ENCODE measurements at places on chromosomes 11 and 22.

GRCh38 chr11:36360318-36360717 lies 64.2 kb downstream of the PRR5L start:
- no peak for DNase-seq

- no peak for DNase-seq
Observed at GRCh38 chr11:130527636-130528297, 79.3 kb downstream of the ADAMTS15 start.

GRCh38 chr22:19703869-19704268 lies 10.4 kb upstream of the SEPTIN5 start:
- DNase-seq = no peak

- no peak for DNase-seq
Observed at GRCh38 chr11:92763336-92763735, 206.1 kb upstream of the MTNR1B start.

DNA sequence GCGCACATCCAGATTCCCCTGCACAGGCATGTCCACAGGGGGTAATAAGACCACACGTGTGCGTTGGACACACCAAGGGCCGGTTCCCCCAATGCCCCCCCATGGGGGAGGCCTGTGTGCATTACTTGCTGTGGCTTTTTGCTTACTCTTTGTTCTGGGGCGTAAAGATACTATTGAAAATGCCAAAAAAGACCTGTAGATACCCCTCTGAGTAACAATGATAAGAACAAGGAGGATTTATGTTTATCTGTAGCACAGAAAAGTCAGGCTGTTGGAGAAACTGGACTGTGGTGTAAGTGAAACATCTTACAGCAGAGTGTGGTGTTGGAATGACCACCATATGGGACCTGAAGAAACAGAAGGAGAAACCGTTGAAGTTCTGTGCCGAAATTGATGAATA lies 103.2 kb downstream of the TBC1D22A start:
- no peak for DNase-seq

DNA sequence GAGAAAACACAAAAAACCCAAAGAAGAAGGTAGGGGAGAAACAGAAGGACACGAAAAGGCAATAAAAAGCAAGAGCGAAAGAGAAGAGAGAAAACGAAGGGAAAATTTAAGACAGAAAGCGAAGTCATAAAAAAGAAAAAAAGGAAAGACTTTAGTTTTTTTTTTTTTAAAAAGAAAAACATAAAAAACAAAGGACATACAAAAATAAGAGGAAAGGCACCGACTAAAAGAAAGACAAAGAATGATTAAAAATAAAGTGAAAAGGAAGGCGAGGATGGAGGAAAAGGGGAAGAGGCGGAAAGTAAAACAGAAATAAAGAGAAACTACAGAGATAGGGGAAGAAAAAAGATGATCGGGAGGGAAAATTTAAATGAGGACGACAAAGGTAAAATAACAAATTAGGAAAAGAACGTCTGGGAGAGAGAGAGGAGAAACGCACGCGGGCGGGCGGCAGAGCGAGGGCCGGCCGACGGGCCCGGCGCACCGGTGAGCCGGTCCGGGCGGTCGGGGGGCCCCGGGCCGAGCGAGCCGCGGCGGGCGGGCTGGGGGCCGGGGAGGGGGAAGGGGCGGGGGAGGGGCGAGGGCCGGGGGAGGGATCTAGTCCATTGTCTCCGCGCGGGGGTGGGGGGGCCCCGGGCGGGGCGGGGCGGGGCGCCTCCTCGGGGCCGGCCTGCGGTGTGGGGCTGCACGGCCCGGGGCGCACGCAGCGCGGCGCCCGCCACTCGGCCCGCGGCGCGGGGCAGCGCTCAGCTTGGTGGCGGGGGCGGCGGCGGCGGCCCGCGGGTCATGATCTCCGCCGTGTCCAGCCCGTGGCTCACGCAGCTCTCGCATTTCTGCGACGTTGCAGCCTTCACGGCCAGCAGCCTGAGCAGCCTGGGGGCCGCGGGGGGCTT lies at the start of gene TBX1:
TSS of gene TBX1 (plus strand) at position 721 of the 893 bp plus-strand sequence. CDS start at position 787, 66 bp downstream.
- no peak for DNase-seq

DNA sequence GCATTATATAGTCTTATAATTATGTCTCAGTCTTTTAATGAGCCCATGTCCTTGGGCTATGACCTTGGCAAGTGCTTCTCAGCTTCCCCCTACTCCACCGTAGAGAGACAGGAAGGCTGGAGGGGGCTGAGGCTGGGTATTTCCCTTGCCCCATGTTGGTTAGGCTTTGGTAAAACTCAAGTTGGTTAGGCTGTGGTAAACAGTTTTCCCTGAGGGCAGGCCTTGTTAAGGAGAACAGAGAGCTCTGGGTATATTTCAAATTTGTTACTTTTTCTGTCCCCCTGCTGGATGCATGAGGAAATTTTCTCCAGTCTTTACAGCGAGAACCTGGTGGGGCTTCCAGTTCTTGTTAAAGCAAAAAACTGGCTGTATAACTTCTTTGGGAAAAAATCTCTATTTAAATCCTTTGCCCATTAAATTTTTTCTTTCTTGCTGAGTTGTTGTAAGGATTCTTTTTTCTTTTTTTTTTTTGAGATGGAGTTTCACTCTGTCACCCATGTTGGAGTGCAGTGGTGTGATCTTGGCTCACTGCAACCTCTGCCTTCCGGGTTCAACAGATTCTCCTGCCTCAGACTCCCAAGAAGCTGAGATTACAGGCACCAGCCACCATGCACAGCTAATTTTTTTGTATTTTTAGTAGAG lies 12.2 kb upstream of the DCHS1 start:
- DNase-seq = peak; percentile 47

DNA sequence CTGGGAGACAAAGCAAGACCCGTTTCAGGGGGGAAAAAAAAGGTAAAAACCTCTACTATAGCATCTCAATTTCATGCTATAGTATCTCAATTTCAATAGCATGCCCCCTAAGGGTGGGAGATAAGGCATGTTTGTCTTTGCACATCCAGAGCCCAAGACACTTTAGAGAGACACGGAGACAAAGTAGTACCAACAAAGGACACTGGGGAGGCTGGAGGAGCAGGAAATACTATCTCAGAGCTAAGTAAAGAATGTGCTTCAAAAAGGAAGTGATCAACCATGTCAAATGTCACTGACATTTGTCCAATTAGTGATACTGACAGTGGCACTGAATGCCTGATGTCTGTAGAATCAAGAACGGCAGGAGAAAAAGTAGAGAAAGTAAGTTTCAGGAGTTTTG lies 68.6 kb downstream of the RRAS2 start:
- no peak for DNase-seq

DNA sequence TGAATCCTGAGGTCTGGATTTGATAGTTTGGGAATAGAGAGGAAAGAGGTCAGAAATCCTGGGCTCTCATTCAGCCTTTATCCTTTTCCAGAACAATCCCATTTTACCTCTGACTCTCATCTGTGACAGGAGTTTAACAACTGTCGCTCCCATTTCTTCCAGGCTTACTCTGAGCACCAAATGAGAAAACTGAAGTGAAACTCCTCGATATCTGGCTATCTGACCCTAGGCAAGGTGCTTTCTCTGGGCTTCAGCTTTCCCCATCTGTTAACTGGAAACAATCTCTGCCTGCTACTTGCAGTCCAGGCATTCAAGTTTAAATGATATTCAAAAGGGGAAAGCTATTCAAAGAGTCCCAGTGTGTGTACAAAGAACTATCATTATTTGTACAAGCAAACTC lies 50.1 kb downstream of the NRXN2 start:
- DNase-seq = no peak

- DNase-seq = no peak
Observed at GRCh38 chr22:36257308-36257707, 4.4 kb downstream of the APOL1 start.

DNA sequence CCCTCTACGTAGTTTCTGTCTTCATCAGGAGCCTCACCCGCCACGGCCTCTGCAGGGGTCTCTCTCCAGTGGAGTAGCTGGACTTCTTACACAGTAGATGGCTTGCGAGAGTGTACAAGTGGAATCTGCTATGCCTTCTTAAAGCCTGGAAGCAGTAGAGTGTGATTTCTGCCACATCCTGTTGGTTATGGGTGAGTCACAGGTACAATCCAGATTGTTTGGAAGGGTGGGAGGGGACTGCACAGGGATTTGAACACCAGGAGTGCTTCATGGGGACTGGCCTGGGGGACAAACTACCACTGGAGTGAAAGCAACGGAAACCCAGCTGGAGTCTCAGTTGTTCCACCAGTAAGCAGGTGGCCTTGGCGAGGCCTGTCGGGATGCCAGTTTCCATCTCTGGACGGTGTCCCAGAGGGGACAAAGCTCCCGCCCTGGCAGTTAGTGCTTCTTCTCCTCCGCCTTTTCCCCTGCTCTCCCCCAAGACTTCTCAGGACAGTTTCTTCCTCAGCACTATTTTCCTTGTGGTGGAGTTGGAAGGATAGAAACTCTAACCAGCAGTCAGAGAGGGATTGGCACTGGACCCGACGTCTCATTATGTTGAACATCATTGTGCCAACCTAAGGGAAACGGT lies 85.0 kb upstream of the RCN1 start:
- no peak for DNase-seq

- DNase-seq = no peak
Observed at GRCh38 chr22:42747701-42748513, 27.2 kb upstream of the A4GALT start.

DNA sequence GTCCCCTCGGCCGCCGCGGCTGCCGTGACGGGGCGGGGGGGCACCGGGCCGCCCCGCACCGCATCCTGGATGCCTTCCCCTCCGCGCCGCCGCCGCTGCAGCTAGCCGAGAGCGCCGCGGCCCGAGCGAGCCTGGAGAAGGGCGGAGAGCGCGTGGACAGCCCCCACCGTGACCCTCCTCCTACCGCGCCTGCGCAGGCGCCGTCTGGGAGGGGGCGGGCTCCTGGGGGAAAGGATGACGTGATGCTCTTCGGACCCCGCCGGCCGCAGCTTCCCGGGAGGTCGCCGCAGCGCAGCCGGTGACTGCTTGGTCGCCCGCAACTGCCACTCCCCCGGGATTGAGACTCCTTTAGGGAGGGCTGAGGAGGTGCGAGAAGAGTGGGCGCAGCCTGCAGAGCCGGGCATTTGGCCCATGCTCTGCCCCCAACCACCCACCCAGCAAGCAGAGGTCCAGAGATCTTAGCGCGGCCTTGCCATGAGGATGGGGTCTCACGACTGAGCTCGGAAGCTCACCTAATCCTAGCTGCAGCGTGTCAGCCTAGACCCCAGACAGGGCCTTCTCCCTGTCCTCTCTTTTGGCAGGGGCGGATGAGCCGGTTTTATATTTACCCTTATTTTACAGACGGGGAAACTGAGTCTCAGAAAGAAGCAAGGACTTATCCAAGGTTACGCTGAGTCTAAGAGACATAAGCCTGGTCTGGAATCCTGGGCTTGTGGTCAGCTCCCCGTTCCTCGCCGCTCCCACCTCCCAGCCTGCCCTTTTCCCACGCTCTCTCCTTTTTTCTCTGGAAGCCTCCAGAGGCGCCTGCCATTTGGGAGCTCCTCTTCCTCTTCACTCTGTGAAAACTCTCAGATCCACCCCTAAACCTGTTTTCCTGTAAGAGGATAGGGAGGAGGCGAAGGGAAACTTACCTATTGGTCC lies at the start of gene DENND5A:
TSS of gene DENND5A (minus strand) at position 140 of the 921 bp plus-strand sequence. CDS start 281 bp downstream, outside the sequence.
- DNase-seq = peak; percentile 81

- DNase-seq = no peak
Observed at GRCh38 chr11:91981995-91982394, 242.6 kb upstream of the FAT3 start.

GRCh38 chr11:85874265-85874664 lies 19.1 kb downstream of the CCDC83 start:
- no peak for DNase-seq

DNA sequence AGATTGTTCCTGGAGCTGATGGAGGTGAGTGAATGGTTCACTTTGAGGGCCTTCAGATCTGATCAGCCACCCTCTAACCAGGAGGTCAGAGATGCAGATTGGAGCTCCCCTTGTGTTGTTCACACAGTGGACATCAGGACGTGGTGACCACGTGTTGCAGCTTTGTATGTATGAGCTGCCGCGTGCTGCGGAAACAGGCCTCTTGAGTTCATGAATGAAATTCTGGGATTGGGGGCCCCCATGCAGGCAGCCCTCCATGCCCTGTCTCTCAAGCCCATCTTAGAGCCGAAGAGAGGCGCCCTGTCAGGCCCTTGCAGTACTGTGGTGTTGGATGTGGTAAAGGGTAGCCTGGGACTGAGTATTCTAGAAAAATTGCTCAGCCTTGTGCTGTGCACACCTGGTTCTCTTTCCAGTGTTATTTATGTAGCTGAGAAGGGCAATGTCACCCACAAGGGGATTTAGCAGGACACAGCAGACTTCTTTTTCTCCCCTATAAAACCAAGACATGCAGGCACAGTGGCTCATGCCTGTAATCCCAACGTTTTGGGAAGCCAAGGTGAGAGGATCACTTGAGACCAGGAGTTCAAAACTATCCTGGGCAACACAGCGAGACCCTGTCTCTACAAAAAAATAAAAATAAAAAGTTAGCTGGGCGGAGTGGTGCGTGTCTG lies 64.9 kb downstream of the MED15 start:
- DNase-seq = no peak

GRCh38 chr22:43005106-43005505 lies 9.8 kb downstream of the PACSIN2 start:
- DNase-seq = no peak

GRCh38 chr11:106668147-106668546 lies 350.1 kb downstream of the GUCY1A2 start:
- no peak for DNase-seq

DNA sequence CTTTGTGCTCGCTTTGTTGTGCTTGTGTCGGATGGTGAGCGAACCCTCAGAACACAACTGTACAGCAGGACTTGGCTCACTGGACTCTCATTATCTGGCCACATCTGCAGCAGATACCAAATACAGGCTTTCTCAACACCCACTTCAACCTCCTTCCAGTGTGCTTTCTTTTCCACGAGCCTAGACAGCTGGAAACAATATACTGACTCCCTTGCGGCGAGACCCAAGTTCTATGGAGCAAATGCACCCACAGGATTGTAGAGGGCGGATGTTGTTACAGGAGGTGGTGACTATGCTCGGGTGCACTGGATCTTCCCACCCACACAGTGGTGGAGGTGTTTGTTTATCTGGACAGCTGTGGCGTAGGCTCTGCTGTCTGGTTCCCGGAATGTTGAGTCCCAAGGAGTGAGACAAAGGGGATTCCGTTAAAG lies 204.3 kb downstream of the TENM4 start:
- DNase-seq = no peak

DNA sequence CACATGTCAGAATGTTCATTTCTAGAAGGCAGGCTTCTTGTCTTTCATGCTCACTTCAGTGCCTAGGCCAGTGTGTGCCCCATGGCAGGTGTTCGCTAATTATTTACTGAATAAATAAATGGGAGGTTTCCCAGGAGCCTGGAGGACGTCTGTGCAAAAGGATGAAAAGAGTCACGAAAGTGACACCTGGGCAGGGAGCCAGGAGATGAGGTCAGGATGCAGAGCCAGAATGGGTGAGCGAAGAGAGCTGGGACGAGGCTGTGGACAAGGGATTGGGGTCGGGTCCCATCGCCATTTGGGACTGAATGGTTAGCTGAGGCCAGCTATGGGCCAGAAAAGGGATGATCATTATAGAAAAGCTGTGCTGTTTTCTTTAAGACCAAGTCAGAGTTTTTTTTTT lies 560.4 kb downstream of the TBC1D22A start:
- no peak for DNase-seq

- DNase-seq = no peak
Observed at GRCh38 chr11:99937330-99937729, 749.8 kb upstream of the ARHGAP42 start.
